Activated CD4-positive, alpha-beta T cell treated with anti-CD3 and anti-CD28 coated beads for 4 hours (primary cell): ENCODE measurements at places on chromosomes 7 and 10.

DNA sequence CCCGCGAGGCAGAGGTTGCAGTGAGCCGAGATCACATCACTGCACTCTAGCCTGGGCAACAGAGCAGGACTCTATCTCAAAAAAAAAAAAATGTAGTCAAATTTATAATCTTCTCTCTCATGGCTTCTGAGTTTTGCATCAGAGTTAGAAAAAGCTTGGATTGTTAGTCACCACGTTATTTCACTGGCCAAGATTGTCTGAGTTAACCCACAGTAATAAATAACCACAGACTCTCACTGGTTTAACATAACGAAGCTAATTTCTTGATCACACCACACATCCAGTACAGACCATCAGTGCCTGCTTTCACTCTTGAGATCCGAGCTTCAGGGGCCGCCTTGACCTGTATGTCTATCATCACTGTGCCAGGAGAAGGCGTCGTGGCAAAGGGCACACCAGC, 116.8 kb upstream of the JCAD start:
- DNase-seq, result no peak

GRCh38 chr7:133783276-133783675, 343.9 kb upstream of the LRGUK start:
- DNase-seq, result no peak

DNA sequence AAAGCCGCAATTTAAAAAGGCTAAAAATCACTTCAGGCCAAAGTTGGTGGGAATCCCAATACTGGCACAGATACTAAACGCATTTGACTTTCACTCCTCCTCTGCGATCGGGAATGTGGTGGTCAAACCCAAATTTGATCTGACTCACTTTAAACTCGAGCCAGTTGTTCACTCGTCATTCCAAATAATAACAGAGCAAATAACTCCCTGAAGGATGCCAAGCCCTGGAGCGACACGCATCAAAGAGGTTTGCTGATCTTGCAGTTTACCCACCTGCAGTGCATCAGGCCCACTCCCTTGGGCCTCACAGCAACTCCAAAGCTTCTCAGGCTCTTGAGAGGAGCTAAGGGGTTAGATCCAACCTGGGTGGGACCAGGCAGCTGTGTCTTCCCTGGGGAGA, 12.2 kb downstream of the PTN start:
- DNase-seq, result no peak

DNA sequence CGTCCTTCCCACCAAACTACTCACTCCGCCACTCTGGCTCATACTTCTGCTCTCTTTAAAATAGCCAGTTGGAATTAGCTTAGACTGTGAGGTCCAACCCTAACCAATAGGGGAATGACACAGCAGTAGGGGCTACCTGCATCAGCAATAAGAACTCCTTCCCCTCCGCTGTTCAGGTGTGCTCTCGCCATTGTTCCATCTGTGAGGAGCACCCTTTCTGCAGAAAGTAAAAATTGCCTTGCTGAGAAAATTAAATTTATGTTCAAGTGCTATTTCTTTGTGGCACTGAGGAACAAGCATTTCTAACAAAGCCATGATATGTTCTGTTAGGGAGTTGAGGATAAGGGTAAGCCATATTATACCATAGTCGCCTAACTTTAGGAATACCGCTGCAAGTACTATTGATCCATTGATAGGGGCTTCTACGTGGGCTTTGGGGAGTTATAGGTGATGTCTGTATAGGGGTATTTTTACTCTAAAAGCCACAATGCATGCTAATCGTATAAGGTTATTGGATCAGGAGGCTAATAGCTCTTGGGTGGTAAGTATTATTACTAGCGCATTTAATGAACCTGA, 1269.5 kb downstream of the TYW1 start:
- DNase-seq, result no peak

- DNase-seq, result no peak
Observed at GRCh38 chr10:131832056-131832685, 68.6 kb upstream of the PPP2R2D start.

- DNase-seq, result no peak
Observed at GRCh38 chr10:34024693-34025425, 690.4 kb upstream of the NRP1 start.

DNA sequence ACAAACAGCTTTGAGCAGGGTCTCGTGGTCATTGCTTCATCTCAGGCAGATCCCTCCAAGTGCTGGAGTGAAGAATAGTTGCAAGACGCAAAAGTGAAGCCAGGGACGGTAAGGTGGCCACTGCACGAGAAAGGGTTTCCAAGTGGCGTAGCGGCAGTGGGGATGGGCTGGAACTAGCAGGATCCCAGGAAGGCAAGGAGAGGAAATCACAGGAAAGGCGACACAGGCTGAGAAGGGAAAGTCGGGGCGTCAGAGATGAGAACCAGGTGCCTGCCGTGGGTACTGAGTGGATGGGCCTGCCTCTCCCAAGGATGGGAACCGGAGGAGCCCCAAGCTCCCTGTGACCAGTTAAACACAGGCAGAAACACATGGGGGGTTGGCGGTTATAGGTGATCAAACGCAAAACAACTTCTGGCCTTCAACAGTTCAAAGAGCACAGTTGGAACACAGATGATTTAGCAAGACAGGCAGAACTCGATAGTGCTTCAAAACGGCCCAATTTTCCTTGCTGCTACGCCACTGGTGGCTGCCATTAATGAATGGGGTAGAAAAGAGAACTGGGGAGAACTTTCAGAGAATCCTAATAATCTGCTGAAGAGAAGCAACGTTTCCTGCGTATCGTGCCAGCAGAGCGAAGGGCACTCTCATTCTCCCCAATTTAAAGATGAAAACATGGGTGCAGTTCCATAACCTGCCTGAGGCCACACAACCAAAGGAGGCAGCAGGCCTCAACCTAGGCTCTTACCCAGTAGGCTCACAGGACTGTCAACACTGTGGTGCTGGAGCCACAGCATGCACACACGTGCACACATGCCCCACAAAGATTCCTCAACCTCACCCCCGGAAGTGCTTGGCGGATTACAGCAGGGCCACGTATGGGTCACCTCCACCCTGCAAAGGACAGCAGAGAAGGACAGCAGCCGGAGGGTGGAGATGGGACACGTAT, 61.9 kb downstream of the MAD1L1 start:
- DNase-seq, result no peak

DNA sequence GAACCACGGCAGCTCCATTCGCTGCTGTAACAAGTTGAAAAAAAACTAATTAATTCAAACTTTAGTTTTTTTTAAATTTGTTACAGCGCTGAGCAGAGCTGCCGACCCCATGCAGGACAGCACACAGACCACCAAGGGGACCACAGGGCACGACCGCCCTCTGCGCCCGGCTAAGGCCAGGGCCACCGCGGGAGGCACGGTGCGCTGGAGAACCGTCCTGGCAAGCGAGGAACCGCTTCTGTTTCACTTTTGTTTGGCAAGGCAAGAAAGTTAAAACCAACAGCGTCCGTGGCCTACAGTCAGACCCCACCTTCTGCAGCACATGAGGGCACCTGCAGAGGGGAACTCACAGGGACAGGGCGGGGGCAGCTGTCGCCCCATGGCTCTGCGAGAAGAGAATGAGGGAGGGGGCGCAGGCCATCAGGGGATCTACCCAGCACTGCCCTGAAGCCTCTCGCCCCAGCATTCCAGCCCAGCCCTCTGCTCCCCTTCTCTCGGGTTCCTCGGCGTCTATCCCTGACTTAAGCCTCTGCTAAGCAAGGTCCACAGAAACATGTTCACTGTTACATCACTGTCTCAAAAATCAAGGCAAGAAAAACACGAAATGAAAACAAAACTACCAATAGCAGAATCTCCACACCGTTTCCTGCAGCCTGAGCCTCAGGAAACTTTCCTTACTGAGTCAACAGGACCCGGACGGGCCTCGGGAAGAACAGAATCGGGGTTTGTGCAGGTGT, 204.4 kb downstream of the DIP2C start:
- DNase-seq, result peak; percentile 26

DNA sequence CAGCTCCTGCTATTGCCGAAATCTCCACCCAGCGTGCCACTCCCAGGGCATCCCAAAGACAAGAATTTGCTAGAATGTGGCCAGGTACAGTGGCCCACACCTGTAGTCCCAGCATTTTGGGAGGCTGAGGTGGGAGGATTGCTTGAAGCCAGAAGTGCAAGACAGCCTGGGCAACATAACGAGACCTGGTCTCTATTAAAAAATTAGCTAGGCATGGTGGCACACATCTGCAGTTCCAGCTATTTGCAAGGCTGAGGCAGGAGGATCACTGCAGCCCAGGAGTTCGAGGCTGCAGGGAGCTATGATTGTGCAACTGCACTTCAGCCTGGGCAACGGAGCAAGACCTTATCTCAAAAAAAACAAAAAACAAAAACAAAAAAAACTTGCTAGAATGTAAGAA, 73.3 kb upstream of the LYZL2 start:
- DNase-seq, result no peak

GRCh38 chr10:132690401-132690800, 95.5 kb downstream of the NKX6-2 start:
- no peak for DNase-seq

DNA sequence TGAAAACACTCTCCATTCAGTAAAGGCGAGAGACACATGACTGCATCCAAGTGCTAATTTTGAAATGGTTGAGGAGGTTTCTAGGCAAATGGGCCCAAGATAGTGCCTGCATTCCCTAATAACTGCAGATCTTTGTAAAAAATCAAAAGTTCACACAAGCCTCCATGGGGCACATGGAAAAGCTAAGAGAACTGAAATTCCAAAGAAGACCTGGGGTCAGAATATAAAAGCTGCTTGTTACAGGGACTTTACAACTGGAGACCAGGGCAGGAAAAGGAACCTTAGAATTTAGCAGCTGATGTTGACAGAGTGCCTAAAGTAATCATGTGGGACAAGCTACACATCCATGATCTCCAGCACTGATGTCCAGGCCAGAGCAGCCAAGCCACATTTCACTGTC, 10.0 kb upstream of the ABI1 start:
- no peak for DNase-seq

DNA sequence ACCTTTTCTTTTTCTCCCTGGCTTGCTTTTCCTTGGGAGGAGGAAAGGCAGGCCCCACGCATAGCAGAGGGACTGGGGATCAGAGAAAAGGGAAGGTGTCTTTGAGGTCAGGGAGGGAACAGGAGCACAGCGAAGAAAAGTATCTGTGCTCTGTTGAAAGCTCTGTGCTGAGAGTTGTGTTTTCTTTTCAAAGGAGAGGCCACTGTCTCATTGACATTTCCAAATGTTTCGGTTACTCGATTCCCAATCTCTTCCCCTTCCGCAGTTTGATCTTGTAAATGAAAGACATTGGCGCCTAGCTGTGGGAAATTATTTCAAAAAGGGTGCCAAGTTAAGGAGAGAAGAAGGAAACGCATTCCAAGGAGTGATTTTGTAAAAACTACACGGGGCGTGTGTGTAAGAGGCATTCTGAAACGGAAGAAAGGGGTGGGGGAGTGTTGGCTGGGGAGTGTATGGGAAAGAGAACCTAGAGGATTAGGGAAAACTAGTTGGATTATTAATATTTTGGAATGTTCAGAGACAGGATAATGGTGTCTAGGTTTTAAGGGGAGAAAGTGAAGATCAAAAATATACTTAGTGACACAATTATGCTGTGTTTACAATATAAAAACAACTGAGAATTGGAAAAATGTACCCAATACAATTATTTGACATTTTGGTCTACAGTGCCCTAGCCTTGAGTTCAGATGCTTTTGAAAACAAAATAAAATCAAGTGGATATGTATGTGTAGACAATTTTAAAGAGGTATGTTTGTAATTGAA, 708 bp downstream of the KLHDC10 start:
- DNase-seq, result no peak

GRCh38 chr7:117562759-117563158, 82.9 kb downstream of the CFTR start:
- no peak for DNase-seq

DNA sequence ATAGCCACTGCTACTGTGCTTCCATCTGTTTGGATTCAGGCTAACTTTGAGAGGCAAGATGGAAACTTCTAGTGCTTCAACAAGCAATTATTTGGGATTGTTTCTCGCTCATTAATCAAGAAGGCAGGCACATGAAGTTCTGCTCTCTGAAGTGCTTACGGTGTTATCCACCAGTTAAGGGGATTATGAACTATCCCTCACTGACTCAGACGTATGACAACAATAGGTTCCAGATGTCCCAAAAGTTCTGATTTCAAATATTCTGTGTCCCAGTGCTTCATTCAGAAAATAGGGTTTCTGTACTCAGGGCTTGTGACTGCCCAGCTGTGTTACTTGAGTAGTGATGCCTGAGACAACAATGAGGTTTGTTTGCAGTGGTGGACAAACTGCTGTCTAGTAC, 81.0 kb downstream of the HACD1 start:
- DNase-seq, result no peak

DNA sequence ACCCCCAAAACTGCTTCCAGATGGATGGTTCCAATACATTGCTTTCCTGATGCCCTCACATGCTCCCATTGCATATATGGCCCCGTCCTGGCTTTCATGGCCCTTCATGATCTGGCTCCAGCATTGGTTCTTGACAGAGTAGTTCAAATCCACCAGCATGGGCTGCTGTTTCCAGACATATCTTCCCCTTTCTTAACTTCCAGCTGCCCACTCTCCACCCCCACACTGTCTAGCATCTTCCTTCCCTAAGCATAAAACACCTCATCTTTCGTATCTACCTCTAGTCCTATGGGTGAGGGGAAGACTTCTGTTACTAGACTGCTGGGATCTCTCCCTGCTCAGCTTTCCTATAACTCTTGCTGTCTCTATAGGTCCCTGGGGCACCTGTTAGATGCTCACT, 13.2 kb upstream of the GOLGA7B start:
- DNase-seq, result no peak

DNA sequence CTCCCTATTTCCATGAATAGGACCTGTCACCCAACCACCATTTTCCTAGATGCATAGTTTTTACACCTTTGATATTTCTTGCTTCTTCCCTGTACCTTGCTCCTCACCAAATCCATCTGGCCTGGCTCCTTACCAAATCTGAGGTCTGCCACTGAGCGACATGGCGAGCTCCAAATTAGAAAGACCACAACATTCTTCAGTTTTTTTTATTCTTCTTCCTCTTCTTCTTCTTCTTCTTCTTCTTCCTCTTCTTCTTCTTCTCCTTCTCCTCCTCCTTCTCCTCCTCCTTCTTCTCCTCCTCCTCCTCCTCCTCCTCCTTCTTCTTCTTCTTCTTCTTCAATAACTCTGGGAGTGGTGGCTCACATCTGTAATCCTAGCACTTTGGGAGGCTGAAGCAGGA, 7.1 kb downstream of the CPED1 start:
- no peak for DNase-seq

- DNase-seq, result peak; percentile 2
Observed at GRCh38 chr10:84140036-84140379, 699 bp downstream of the GHITM start.

DNA sequence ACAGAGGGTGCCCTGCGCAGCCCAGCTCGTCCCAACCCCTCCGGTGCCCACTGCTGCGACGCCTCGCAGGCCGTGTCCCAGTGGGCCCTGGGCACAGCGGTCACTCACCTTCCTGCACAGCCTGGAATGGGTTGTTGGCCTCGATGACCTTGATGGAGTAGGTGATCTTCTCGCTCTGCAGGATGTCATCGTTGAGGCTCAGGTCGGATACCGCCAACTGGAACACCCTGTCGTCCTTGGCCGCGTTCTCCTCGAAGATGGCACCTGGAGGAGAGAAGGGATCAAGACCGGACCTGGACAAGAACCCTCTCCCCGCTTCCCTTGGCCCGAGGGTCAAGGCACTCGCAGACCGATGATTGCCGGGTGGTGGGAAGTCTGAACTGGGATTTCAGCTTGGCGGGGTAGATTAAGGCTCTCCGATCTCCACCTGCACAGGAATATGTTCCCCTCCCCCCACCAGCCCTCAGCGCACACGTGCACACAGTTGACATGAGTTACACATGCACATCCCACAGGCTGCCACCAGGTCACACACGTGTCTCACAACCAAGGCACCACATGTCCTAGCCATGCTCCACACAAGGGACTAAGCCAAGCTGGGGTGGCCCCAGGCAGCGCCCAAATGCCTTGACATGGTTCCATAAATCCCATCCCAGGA, 2.6 kb downstream of the GRID1 start:
- DNase-seq, result no peak

GRCh38 chr10:17733620-17734019, 18.4 kb upstream of the TMEM236 start:
- no peak for DNase-seq
